Foreskin keratinocyte (primary cell): ENCODE measurements at places on chromosomes 5 and 9. TPM values are rescaled to one million over a fixed set of nuclear protein-coding genes. Genes with fewer than 3 reads are reported as not detected.

C5orf34 gene
- polyA plus RNA-seq: 2.3 and 4.3 TPM in 2 replicates

TAF9 gene
- polyA plus RNA-seq: 89.8 and 107 TPM in 2 replicates

ADAMTS13 gene
- polyA plus RNA-seq: 0.36 and 0.85 TPM in 2 replicates

ST6GALNAC4 gene
- polyA plus RNA-seq: 19.9 and 21.3 TPM in 2 replicates

DBH gene
- polyA plus RNA-seq: not detected in 2 replicates

PRRX2 gene
- 0.06 and 0.09 TPM in 2 replicates for polyA plus RNA-seq

TNC gene
- 3.1 and 15.6 TPM in 2 replicates for polyA plus RNA-seq

ELAVL2 gene
- 2.5 and 3.2 TPM in 2 replicates for polyA plus RNA-seq

SLC6A7 gene
- not detected in 2 replicates for polyA plus RNA-seq

DAB2 gene
- polyA plus RNA-seq: 2.7 and 3.3 TPM in 2 replicates

SLC36A3 gene
- polyA plus RNA-seq: not detected in 2 replicates

PCDHGA8 gene
- 0.02 TPM in 2 replicates for polyA plus RNA-seq

PCDHA9 gene
- 0.01 TPM in 1 of 2 replicates, not detected in the other for polyA plus RNA-seq
